ENCODE measurements at places on chromosomes 16 and 17.

DNA sequence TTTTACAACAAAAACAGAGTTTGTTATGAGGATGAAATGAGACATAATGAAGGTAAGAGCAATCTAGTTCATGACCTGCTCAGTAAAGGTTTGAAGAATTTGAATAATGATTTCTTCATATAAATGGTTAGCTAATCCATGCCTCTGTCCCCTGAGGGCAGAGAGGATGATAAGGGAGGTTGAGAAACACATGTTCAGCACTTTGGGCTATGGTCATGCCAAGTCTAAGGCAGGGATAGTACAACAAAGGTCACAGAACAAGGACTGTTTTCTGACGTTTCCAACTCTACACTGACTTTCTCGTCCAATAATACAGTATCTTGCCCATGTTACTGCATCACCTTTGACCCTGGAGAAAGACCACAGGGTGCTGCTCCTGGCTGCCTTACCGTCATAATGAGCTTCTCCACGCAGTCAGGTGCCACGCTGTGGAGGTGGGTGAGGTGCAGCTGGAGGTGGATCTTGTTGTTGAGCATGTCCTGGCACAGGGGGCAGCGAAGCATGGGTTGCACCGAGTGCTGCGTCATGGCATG, 236.7 kb downstream of the ZFHX3 start:
- DNase-seq, result no peak

- DNase-seq, result no peak
Observed at GRCh38 chr16:68310437-68310773, 341 bp downstream of the SLC7A6OS start.

GRCh38 chr17:42053731-42054500, 3.5 kb upstream of the C17orf113 start:
- DNase-seq, result no peak

- DNase-seq, result no peak
Observed at GRCh38 chr17:81250286-81251093, 11.4 kb downstream of the NDUFAF8 start.

GRCh38 chr17:35612924-35613521, 25.9 kb downstream of the AP2B1 start:
- DNase-seq, result peak; percentile 38

DNA sequence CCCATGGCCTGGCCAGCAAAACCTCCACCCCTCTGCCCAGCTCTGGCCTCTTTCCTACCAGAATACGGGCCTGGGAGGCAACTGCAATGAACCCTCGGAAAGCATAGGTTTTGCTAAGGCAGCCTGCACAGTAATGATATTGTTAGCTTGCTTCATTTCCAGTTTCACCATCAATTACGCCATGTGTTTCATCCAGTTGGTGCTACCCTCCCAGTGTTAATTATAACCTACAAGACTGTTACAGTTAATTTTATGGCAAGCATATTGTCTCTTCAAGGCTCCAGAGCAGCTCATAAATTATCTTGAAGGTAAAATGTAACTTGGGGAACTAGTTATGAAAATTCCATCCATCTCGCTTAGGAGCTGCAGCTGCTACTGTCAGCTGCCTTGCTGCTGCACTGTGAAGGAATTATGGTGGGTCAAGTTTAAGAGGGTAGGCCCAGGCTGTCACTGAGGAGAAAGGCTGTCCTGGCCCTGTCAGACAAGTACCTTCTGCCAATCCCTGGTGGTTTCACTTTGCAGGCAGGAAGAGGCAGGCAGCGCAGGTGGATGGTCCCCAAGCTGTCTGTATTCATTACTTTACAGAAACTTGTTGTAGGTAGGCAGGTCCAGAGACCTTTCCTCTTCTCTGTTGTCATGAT, 242.9 kb downstream of the FTO start:
- DNase-seq, result no peak

DNA sequence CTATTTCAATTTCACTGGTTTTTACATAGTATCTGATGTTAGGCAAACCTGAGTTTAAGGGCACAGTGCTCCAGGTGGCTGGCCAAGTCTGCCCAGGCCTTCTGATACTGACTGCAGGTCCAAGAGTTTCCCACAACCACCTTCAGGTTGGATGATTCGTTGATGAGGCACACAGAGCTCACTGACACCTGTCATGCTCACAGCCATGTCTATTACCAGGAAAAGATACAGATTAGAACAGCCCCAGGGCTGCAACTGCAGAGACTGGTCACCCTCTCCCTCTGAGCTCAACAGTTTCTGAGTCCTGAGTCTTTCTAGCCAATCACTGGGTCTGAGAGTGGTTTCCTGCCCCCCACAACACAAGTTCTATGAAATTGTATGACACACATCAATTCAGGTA, 37.2 kb downstream of the MEAK7 start:
- DNase-seq, result no peak

DNA sequence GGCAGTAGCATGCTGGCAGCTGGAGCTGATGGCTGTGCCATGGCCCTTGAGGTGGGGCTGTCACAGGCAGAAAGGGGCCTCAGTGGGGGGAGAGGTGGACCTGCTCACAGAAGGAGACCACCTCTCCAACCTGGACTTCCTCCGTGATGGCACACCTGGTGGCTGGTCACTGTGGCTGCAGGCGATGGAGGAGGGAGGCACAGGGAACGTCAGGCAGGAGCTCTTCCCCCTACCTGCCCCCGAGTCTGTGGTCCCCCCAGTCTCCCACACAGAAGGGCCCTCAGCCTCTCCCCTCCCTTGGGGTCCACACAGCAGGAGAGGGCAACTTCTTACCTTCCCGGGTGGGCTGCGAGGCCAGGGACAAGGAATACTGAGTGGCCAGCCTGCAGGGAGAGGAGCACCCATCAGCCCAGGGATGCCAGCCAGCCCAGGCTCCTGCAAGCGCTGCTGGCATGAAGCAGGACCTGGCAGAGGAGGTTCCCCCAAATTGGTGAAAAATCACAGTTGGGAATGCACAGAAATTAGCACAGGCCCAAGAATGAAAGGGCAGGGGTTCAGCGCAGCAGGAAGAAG, 96.5 kb downstream of the GOSR1 start:
- no peak for DNase-seq

DNA sequence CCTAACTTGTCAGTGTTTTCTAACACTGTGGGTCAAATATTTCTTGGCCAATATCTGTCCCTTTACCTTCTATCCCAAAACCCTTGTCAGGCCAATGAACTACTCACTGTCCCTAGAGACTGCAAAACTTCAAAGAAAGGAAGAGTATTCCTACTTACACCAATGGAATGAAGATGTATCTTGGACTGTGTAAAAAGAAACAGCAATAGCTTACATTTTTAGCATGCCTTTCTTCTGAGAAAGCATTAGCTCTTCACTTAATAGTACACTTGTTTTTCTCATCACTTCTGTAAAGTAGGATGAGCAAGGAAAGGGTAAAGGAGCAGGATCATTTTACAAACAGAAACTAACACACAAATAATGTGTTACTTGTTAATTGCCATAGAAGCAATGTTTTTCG, 73.9 kb downstream of the STH start:
- no peak for DNase-seq
